ENCODE measurements at places on chromosomes 5 and 9.

- DNase-seq, result no peak
Measured at GRCh38 chr5:35136386-35136785, 88.6 kb upstream of the AGXT2 start.

GRCh38 chr5:105956456-105957196 is 1714.1 kb downstream of the EFNA5 start:
- DNase-seq, result no peak

DNA sequence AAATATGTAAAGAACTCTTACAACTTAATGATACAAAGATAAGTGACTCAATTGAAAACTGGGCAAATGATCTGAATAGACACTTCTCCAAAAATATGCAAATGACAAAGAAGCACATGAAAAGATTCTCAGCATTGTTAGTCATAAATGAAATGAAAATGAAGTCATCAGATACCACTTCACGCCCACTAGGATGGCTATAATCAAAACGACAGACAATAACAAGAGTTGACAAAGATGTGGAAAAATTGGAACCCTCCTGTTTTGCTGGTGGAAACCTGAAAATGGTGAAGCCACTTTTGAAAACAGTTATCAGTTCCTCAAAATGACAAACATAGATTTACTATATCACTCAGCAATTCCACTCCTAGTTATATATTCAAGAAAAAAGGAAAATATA is 7.9 kb upstream of the SYK start:
- DNase-seq, result no peak

DNA sequence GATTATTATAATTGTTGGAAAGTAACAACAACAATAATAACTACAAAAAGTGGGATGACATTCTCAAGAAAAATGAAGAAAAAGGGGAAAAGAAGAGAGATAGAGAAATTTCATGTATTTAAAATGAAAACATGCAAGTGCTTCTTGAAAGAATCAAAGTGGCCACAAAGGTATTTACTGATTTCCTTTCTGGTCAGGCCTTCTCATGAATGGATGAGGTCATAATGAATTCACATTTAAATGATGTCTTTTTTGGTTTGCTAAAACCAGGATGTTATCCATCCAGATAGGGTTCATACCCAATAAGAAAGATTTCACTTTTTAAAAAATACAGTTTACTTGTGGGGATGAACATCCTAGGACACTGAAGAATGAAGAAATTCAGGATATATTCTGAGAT is 446.4 kb upstream of the PTGER4 start:
- DNase-seq, result no peak

DNA sequence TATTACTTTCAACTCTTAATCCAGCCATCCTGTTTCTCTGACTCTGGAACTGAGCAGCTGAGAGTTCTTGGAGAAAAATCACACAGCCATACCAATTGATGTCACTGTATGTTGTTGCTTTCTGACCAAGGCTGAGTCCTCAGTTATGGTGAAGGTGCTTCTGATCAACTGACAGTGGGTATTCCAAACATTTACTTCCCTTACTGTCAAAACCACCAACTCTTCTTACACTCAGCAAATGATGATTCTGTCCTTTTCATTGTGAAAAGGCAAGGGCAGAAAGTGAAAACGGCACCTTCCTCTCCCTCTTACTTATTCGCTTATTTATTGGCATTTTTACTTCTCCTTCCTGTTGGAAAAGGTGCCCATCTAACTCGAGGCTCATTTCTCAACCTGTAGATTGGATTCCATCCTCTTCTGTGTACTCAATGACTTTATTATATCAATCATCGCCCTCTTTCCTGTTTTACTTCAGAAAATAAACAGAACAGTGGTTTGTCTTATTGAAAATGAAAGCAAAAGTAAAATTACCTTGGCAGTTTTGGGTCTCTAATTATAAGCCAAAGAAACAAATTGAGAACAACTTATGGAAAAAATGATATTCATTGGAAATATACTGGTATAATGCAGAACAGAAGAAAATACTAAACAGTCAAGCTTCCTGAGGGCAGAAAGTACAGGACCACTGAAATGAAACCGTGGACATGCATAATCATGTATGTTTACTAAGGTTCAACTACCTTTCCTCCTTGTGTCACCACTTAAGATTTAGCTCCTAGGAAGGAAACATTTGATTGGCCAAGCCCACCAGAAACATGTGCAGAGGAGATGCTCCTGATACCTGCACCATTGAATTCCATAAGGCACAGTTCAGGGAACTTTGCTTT is 104.5 kb upstream of the CHD1 start:
- DNase-seq, result no peak

DNA sequence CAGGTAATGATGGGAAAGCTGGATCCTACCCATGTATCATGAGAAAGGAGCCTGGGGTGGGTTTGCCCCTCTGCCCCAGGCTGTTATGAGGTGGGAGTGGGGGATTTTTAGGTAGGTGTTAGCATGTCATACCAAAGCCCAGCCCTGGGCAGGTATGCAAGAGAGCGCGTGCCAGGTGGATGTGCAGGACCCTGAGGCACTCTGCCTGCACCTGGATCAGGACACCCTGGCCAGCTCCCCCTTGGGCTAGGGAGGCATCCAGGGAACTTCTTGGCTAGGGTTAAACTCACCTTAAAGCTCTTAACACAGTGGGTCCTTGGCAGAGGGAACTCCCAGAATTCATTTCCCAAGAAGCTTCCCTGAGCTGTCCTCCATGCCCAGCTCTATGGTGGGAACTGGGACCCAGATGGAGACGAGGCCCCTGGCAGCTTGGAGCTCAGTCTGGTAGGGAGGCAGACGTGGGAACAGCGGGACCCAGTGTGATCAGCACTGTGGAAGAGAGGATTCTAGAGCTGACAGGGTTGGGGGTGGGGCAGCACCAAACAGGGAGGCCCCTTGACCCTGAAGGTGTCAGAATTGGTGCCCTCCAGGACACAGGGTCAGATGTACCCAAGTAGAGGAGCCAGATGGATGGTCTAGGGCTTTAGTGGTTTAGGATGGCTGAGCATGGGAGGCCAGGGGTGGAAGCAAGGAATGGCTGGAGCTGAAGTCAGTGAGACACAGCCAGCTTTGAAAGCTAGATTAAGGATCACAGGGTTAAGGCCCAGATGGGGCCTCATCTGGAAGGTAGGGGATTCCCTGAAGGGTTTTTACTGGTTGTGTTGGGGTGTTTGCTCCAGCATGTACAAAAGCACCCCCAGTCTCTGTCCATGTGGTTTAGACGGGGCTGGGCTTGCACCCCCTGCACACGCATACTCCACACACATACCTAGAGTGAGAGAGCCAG is 2.2 kb upstream of the PRR7 start:
- DNase-seq, result no peak

- no peak for DNase-seq
Measured at GRCh38 chr9:107020040-107020530, 157.1 kb downstream of the ZNF462 start.

GRCh38 chr5:107426209-107426608 is 244.5 kb downstream of the EFNA5 start:
- DNase-seq, result no peak

All from stimulated activated CD4-positive, alpha-beta T cell treated with anti-CD3 and anti-CD28 coated beads, Interleukin-2, amount 100 ng/mL, for 4 hours (primary cell).